Esophagus mucosa (tissue), 1 donor: ENCODE measurements at places on chromosomes 12 and 14. TPM values are rescaled to one million over a fixed set of nuclear protein-coding genes. Genes with fewer than 3 reads are reported as not detected.

DNA sequence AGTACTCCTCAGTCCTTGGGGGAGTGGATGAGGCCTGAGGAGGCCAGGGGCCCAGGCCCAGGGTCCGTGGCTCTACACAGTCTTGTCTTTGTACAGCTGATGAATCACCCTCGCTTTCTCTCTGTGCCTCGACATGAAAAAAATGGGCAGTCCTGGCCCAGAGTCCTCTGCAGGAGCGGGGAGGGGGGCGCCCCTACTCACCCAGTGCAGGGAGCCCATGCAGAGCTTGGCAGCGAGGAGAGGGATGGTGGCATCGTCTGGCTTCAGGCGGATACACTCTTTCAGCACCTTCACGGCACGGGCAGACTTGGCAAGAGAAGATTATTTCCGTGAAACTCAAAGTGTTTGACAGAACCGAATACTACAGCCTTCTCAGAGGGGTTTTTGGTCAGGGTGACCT is 159.3 kb downstream of the TTC7B start:
- no peak for ATAC-seq

GRCh38 chr14:90416720-90417119 is 19.9 kb downstream of the CALM1 start:
- ATAC-seq, result no peak

- ATAC-seq, result no peak
Measured at GRCh38 chr12:130868412-130868811, 3.5 kb upstream of the RAN start.

DNA sequence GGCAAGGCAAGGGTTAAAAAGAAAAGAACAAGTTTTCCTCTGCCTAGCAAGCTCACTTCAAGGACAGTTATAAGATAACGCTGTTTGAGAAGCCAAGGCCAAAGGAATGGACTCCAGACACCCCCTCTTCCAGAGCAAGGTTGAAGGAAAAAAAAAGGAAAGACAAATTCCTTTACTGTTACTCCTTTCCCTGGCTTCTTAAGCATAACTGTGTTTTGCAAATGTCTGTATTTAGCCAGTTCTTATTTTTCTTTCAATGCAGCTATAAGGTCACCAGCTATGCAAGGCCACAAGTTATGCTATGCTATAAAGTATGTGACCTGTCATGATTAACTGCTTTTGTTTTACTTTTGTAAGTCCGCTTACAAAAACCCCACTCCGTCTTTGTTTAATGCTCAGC is 26.6 kb downstream of the ZNF410 start:
- ATAC-seq, result no peak

GRCh38 chr12:116734156-116734768 is 3.6 kb downstream of the SPRING1 start:
- no peak for ATAC-seq

- ATAC-seq, result no peak
Measured at GRCh38 chr14:55265197-55265596, 6.0 kb upstream of the FBXO34 start.

GRCh38 chr14:81221579-81222102 is 882 bp upstream of the GTF2A1 start:
- no peak for ATAC-seq

GRCh38 chr12:101838628-101839323 is 8.0 kb upstream of the GNPTAB start:
- ATAC-seq, result peak; percentile 74

- ATAC-seq, result no peak
Measured at GRCh38 chr12:100797786-100798185, 3.2 kb downstream of the ANO4 start.

DNA sequence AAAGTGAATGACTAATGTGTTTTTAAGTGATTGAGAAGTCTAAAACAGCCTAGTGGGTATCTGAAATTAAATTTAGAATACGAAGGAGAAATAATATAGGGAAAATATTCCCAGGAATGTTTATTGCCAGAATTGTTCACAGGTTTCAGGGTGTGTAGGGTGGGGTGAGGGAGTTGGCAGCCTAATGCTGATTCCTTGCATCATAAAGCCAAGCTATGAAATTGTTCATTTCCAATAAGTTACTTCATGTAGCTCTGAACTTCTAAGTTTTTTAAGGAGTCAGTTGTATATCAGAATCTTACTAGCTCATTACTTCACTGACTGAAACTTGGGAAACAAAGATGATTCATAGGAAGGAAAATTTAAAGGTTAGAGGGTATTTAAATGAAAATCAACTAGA is 56.4 kb downstream of the RAB35 start:
- ATAC-seq, result peak; percentile 32

DNA sequence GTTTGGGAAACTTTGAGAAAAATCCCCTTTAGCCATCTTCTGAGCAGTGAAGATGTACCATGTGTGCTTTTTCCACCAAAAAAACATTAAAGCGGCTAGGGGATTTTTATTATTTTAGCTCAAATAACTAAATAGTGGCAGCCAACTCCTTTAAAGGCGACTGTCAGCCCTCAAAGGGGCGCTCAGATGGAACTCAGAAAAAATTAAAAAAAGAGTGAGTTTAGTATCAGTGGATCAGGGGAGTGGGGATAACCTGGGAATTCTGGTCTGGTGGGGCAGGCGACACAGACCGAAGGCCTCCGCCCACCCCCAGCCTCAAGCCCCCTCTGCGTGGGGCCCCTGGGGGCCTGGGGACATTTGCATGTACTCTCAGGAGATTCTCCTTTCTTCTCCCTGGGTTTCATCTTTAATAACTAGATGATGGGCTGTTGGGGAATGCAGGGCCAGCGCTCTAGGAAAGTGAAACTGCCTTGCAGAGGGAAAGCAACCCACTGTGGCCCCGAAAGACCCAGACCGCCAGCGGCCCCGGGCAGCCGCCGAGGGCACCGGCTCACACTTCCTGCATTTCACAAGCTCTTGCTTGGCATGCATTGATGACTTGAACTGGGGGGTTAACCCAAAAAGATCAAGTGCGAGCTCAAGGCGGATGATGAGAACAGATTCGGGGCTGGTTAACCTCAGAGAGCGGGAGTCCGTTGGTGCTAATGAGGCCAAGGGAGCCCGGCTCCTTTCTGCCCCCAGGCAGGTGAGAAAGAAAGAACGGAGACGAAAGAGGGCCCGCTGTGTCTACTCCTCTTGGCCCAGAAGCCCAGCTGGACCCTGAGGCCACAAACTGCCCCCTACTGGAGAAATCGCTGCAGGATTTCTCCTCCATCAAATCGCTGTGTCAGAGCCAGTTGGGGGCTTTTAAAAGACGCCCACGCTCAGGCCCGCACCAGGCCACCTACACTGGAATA is 7.3 kb upstream of the BATF start:
- peak; percentile 27 for ATAC-seq

GRCh38 chr12:24460506-24460905 is 488.4 kb downstream of the BCAT1 start:
- no peak for ATAC-seq

DNA sequence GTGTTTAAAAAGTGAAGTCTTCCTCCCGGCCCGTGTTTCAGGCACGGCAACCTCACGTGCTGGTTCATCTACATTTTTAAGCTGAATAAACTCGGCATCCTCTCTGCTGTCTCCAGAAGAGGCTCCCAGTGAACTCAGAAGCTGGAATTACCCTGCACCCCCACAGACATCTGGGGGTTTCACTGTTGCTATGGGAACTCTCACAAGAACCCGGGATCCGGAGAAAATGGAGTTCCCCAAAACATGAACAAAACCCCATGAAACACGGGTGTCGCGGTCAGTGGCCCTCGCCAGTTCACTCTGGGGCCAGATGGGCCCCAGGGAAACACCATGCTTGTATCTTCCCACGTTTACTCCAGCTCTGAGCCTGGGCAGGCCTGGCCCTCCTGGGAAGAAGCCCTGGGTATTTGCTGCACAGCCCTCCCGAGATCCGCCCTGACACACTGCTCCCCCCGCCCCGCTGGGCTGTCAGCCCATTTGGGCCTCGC is 143.7 kb downstream of the PIWIL1 start:
- ATAC-seq, result no peak

GRCh38 chr12:117119592-117120198 is 20.5 kb upstream of the TESC start:
- peak; percentile 46 for ATAC-seq

DNA sequence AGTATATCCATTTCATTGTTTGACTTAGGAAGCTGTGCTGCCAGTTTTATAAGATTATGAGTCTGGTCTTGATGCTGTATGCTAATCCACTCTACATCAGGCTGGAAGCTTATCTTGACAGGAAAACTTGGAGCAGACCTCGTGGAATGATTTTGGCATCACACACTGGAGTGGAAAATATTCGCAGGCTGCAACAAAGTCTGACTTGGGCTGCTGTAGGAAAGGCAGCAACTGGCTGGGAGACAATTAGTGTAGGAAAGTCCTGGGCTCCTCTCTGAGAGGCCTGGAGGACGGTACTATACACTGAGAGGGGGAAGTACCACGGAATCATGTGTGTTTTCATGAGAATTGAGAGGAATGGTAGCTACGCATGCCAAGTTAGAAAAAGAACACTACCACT is 383.7 kb downstream of the ETNK1 start:
- ATAC-seq, result no peak

- no peak for ATAC-seq
Measured at GRCh38 chr12:97681612-97682504, 219.3 kb downstream of the RMST start.

- no peak for ATAC-seq
Measured at GRCh38 chr14:52241087-52241793, 26.3 kb upstream of the PTGDR start.

DNA sequence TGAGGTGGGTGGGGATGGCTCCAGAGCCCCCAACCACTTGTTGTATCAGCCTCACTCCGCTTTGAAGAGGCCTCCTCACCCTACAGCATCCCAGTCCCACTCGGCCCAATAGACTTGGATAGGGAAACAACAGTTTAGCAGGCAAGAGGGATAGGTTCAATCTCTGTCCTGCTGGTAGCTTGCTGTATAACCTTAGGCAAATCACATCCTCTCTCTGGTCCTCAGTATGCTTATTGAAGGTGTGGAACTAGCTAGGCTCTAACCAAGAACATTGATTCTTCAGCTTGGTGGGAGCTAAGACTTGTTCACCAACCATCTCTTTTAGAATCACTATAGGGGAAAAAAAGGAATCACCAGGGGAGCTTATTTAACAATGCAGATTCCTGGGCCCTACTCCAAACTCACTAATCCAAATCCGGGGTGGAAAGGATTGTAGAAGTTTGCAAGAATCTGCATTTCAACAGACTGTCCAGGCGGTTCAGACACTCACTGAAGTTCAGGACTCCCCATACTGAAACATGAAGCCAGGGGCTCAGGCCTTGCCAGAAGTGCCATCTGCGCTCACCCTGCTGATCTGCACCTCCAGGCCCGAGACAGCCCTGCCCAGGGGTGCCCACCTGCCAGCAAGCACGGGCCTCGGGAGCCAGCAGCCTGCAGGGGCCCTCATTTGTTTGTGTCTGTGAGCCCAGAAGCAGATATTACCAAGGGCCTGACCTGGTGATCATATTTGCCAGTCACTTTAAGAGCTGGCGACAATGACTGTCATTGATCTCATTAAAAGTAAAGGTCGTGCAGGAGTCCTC is 113.0 kb downstream of the ADCK1 start:
- ATAC-seq, result no peak

DNA sequence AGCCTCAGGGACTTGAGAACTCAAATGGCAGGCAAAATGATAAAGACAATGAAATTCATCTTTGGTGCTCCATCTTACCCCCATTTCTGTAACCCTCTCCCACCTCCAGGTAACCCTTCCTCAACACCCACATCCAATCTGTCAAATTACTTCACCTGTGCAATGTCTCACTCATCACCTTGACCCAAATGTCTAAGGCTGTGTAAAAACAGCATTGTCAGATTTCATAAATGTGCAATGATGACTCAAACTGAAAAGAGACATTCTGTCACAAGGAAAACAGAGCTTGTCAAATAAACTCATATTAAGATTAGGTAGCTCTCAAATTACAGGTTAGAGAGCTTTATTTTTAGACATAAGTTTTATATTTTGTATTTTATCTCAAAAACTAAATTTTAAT is 19.9 kb upstream of the COCH start:
- no peak for ATAC-seq

GRCh38 chr12:2138871-2139308 is 86.1 kb downstream of the CACNA1C start:
- ATAC-seq, result no peak

Gene RTRAF
- 122 TPM for total RNA-seq

Gene ZFHX2
- total RNA-seq, result 0.44 TPM

Gene SERPINA3
- total RNA-seq, result 22.9 TPM

Gene GPRC5D
- total RNA-seq, result not detected

Gene HSPB8
- total RNA-seq, result 33.8 TPM

Gene TRAF3
- total RNA-seq, result 15.1 TPM

Gene GNPTAB
- total RNA-seq, result 18.4 TPM

Gene JPH4
- total RNA-seq, result 0.04 TPM

Gene MORN3
- total RNA-seq, result 0.08 TPM

Gene REP15
- total RNA-seq, result 0.40 TPM
